Stimulated activated naive CD8-positive, alpha-beta T cell treated with anti-CD3 and anti-CD28 coated beads, Interleukin-15, amount 100 ng/mL, for 72 hours (primary cell): ENCODE measurements at places on chromosomes 11 and 22.

DNA sequence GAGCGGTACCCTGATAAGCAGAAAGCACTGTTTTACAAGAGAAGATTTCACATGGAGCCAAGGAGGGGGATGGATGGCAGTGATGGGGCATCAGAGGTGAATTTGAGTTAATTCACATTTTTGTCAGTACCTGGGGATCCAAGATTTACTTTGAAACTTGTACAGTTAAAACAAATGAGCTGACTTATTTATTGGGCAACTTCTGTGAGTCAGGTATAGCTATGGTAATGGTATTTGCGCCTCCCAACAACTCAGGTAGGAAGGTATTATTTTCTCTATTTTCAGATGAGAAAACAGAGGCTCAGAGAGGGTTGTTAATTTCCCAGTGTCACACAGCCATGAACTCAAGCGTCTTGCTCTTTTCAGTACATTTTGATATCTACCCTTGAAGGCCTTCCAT is 83.6 kb downstream of the PRR5L start:
- DNase-seq: no peak

DNA sequence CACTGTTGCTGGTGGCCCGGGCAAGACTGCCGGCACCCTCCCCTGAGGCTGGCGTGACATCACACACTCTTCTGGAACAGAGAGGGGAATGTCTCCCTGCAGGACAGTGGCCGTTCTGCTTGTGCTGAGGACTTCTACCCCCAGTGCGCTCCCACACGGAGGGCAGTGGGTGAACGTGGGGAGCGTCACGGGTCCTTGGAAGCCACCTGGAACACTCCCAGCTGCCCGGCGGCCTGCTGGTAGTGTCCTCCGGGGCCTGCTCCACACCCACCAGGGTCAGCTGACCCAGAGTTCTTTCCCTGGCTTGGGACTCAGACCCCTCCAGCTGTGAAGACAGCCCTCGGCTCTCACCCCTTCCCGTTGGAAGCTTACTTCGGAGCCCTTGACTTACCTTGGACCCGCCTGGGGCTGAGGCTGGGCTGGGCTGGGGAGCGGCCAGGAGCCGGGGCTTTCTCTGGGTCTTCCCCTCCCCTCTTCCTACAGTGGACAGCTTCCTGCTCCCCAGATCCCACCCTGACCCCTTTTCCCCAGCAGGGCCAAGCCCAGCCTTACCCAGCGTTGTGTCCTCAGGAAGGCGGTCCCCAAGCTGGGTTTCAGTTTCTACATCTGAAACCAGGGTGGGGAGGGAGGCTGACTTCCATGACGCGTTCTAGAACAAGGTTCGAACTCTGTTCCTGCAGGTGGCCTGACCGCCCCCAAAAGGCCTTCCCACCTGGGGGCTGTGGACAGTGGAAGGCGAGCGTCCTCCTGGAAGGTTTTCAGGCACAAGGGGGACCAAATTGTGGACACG is 14.8 kb upstream of the GAL start:
- DNase-seq: no peak

DNA sequence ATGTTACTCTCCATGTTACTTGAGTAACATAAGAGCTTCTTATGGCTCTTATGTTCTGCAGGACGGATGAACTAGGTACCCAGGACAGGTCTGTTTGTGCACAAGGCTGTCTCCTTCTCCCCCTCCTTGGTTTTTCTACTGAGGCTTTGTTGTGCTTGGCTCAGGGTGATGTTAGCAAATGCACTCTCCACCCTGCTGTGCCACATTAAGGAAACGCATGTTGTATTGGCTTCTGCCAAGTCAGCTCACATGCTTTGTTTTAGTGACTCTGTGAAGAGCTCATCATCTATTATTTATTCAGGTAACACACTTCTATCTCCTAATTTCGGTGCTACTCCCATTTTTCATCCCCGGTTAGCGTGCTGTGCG is 108.3 kb downstream of the PTPRJ start:
- no peak for DNase-seq

- no peak for DNase-seq
Observed at GRCh38 chr11:44319170-44319551, 9.2 kb upstream of the ALX4 start.

- no peak for DNase-seq
Observed at GRCh38 chr11:12210200-12210599, 99.8 kb downstream of the MICAL2 start.

DNA sequence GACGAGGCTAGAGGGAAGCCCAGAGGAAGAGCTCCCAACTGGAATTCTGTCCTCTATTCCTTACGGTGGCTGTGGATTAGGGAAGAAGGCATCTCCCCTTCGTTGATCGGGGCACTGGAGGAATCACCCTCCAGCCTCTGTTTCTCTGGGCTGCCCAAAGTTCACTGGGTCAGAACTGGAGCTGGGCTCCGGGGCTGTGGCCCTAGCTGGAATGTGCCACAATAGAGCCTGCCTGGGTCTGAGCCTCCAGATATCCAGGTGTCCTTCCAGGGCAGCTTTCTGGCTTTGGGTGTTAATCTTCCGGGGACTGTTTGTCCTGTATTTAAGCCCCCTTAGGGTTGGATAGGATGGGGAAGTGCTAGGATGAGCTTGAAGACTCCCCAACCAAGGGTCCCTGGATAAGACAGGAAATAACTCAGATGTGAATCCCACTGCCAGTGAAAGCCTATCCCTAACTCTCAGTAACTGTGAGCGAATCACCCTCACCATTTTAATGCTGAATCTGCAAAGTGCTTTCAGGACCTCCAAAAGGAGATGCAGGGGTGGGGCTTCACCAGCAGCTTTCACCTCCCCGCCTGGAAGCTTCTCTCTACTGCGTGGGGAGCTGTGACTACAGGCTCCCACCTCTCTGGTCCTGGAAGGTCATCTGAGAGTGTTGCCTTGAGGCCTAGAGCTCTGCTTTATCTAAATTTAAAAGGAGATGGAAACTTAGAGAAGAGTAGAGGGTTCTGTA is 9.5 kb downstream of the YPEL4 start:
- no peak for DNase-seq

- DNase-seq: no peak
Observed at GRCh38 chr11:104645261-104646222, 252.7 kb downstream of the CASP12 start.

- no peak for DNase-seq
Observed at GRCh38 chr11:128506999-128507611, 80.3 kb downstream of the ETS1 start.

DNA sequence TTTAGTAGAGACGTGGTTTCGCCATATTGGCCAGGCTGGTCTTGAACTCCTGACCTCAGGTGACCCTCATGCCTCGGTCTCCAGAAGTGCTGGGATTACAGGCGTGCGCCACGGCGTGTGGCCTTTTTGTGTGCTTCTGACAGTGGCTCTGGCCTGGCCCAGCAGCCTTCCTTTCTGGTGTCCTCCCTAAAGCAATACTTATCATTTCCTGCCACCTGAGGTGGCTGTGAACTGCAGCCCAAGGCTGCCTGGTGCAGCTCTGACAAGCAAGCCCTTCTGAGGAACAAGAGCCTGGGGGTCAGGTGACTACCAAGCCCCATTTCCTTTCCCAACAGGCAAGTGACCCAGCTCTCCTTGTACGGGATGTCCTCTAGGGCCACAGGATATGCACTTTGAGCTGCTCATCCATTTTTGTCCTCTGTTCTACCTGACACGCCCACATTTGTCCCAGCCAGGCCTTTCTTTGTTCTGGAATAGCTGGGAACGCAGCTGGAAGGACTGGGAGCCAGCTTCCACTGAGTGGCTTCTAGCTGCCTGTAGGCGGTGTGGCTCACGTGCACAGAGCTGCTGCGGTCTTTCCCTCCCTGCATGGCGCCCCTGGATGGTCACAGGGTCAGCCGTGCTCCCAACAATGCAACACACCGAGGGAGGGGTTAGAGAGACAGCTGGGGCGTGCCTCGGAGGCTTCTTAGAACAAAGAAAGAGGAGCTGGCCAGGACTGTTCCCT is 12.3 kb upstream of the BID start:
- no peak for DNase-seq

DNA sequence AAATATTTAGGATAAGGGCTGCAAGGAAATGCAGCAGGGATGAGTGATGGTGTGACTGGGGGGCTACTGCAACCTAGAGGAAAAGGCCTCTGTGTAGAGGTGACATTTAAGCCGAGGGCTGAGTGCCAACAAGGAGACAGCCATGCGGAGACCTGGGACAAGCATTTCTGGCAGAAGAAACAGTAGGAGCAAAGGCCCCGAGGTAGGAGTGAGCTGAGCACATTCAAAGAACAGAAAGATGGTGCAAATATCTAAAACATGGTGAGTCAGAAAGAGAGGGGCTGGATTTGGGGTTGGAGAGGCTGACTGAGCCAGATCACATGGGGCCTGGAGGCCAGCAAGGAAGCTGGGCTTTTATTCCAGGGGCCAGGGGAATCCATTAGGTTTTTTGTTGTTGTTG is 55.1 kb upstream of the INCENP start:
- no peak for DNase-seq

GRCh38 chr22:23862103-23862502 is 4.4 kb downstream of the SLC2A11 start:
- DNase-seq: peak; percentile 50

DNA sequence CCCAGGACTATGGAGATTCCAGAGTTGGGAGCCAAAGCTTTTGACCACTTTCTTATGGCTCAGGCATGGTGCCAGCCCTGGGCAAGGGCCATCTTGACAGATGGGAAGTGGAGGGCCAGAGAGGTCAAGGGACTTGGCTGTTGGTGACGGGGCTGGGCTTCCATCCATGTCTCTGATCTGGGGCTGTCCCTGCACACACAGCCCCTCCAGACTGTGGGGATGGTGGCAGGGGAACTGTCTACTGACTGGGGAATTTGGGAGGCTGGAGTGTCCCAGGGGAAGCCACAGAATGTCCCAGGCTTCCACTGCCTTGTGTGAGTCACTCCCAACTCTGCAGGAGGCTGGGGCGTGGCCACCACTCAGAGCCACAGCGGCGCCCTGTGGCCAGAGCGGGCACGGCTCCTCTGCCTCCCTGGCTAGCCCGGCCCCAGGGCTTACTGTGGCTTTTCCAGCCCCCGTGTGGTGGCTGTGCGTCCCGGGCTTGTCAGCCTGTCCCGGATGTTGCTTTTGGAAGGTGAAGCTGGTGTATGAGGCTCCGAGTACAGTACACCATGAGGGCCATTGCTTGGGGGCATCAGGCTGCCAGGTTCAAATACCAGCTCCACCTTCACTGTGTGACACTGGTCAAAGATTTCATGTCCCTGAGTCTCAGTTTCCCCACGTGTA is 19.6 kb downstream of the C22orf23 start:
- peak; percentile 85 for DNase-seq

- DNase-seq: no peak
Observed at GRCh38 chr11:85530634-85531033, 96.5 kb downstream of the DLG2 start.

- no peak for DNase-seq
Observed at GRCh38 chr11:128544471-128545051, 42.8 kb downstream of the ETS1 start.

DNA sequence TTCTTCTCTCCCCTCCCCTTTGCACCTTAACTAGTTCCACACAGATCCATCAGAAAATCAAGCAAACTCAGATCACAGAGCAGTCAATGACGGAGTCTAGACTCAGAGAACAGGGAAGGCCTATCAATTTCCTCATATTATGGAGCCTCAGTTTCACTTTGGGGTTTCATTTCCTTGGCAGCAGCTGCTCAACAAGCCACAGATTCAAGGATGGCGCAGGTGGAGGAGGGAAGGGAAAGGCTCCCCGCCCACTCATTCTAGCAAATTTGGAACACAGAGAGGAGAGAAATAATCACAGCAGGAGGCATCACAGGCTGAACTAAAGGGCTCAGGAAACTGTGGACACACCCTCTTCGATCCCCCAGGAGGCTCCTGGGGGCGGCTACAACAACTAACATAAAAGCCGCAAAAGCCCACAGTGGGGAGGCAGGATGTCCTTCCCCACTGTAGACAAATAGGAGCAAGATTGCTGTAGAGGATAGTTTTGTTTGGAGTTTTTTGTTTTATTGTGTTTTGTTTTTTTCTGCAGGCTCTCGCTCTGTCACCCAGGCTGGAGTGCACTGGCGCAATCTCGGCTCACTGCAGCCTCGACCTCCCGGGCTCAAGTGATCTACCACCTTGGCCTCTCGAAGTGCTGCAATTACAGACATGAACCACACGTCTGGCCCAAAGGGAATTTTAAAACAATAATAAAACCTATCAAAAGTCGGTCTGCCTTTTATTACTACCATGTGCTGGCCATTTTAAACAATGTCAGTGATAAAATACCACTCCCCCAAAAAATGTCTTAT is 3.4 kb downstream of the PLAAT3 start:
- DNase-seq: no peak

DNA sequence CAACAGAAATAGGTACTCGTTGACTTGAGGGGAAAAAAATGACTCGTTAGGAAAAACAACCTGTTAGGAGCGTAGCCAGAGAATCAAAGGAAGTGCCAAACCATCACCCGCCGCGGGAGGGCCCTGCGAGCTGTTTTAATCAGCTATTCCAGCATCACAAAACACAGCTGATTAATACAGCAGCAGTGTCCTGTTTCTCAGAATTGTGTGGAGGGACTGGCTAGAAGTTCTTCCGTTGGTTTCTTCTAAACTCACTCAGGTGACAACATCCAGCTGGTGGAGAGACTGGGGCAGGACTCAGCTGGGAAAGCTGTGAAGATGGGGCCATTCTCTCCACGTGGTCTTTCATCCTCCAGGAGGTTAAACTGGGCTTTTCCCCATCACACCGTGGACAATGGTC is 28.0 kb downstream of the HSPA8 start:
- no peak for DNase-seq

GRCh38 chr11:71302534-71302909 is 50.1 kb upstream of the SHANK2 start:
- no peak for DNase-seq

DNA sequence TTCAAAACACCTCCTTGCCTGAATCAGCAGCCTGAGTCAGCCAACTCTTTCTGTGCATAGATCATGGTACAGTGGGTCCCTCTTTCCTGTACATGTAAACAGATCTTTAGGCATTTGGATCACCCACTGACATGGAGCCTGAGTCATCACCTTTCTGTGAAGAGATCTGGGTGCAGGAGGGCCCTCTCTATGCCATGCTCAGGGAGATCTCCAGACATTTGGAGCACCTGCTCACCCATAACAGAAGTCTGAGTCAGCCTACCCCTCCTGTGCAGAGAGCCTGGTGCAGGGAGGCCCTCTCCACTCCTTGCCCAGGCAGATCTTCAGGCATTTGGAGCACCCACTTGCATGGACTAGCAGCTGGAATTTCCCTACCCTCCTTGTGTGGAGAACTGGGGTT is 56.2 kb upstream of the GLYAT start:
- DNase-seq: no peak

DNA sequence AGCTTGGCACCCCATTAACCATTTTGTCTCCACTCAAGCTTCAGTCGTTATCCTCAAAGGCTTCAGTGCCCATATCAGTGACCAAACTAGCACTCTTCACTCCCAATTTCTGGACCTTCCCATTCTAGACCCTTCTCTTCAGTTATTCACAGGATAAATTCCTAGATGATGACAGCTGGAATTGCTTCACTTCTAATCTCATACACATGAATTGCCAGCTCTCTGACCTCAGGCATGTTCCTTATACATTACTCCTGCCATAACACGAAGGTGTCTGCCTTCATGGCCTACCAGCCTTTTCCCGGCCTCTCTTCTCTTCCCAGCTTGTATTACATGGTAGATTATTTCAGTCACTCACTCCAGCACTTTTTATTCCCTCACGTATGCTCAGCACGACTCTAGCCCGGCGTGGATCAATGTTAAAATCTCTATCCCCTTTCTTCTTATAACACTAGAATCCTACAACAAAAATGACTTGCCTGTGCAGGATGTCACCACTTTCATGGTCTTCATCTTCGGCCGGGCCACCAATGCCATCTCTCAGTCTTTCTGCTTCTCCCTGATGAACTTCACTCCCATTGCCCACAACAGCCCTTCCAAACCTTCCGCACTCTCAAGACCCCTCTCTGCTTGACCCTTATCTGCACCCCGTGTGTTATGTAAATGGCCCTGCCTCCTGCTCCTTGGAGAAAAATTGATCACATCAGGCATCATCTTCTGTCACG is 36.9 kb downstream of the EIF3F start:
- DNase-seq: no peak
